ENCODE measurements at places on chromosomes 2 and 18.

- DNase-seq = no peak
Measured at GRCh38 chr18:37419315-37419714, 146.3 kb downstream of the CELF4 start.

- no peak for DNase-seq
Measured at GRCh38 chr2:151640087-151640486, 94.2 kb downstream of the NEB start.

DNA sequence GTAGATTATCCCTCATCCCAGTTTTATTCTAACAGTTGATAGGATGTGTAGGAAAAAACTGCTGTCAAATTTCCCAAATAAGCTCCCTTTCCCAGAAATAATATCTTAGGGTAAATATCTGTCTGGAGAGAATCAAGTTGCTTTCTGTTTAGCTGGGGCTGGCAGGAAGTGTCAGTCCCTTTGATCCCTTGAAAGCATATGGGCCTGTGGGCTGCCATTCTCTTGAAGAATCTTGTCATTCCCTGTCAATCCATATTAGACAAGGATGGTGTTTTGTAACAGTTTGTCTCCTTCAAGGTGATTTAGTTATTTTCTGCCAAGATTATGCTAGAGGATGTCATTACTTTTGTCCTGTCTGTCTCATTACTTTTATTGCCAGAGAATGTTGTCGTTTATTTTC lies 37.1 kb upstream of the UBE2E3 start:
- DNase-seq = no peak

DNA sequence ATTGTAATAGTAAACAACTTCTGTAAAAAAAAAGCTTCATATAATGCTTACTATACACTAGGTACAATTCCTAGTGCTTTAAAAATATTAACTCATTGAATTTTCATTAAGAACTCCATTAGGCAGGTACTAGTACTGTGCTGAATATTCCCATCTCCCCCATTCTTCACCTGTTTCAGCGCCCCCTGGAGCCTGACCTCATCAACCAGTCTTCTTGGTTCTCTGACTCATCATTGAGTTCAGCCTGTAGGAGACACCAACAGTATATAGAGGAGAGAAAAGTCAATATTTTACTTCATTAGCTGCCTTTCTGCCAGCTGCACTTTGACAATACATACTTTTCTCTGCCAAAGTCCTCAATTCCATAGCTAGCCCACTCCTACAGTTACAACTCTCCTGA lies 1009.9 kb upstream of the KLHL29 start:
- no peak for DNase-seq

DNA sequence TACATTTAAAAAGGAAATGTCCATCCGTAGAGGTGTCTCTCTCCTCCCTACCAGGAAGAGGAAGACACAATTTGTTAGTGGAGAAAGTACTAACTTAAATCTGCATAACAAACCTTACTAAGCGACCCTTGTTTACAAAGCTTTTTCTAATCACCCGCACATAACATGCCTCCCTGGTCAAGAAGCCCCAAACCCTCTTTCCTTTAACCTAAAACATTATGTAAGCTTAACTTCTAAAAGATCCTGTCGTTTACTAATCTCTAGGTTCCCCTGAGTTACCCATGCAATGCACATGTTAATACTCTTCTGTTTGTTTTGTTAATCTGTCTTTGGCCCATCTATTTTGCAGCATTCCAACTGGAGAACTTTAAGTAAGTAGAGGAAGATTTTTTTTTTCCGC lies 630.3 kb upstream of the NRXN1 start:
- no peak for DNase-seq

DNA sequence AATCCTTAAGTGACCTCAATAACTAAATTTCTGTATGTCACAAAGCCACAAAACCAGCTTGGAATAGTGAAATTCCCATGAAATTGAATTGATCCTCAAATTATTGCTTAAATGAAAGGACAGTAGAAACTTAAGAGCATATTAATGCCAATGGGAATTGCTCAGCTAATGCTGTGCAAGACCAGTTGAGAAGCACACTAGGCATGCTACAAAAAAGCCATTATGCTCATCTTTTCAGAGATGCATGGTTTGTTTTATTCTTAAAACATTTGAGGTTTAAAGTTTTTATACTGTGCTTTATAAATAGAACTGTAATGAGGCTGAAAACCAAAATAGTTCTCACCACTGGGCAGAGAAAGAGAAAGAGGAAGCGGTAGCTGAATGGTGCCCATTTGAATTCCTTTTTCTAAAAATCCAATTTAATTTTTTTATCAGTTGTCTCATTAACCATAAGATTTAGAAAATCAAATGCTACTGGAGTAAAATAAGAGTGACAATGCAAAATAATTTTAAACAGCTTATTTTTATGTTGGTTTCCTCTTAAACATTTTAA lies 98.6 kb downstream of the LNPK start:
- DNase-seq = no peak

- no peak for DNase-seq
Measured at GRCh38 chr2:179890666-179891065, 29.3 kb upstream of the ZNF385B start.

DNA sequence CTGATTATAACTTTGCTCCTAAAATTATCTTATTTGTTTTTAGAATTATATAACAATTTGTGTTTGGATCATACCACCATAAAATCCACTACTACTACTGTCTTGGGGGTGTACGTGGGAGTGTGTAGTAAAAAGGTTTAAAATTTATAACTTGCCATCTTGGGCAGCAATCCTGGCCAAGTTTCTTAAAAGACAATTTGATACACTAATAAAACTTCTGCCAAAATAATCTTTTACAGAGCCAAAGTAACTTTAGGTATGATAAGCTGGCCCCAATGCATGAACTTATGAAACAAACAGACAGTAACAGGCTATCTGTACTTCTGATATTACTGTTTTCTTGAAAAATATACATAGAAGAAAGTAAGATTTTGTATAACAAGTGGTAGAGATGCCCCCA lies 11.3 kb upstream of the UBE2E3 start:
- DNase-seq = no peak

DNA sequence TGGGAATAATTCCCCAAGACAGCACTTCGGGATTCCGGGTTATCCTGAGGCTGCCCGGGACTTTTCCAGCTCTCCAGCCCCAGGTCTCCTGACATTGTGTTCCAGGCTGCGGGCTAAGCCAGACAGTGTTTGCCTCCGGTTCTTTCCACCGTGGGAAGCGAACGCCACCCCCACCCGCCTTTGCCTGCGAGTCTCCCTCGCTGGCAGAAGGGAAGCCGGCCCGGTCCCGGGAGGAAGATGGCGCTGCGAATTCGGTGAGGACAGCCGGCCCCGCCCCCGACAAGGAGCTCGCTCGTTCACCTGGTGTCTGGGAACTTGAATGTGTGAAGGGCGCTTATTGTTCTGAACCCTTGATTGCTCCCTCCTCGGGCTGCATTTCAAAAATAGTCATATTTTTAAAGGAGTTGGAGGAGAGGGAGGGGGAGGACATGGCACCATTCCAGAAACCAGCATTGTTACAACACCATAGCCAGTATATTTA lies 2.9 kb downstream of the LRATD1 start:
- DNase-seq = no peak

DNA sequence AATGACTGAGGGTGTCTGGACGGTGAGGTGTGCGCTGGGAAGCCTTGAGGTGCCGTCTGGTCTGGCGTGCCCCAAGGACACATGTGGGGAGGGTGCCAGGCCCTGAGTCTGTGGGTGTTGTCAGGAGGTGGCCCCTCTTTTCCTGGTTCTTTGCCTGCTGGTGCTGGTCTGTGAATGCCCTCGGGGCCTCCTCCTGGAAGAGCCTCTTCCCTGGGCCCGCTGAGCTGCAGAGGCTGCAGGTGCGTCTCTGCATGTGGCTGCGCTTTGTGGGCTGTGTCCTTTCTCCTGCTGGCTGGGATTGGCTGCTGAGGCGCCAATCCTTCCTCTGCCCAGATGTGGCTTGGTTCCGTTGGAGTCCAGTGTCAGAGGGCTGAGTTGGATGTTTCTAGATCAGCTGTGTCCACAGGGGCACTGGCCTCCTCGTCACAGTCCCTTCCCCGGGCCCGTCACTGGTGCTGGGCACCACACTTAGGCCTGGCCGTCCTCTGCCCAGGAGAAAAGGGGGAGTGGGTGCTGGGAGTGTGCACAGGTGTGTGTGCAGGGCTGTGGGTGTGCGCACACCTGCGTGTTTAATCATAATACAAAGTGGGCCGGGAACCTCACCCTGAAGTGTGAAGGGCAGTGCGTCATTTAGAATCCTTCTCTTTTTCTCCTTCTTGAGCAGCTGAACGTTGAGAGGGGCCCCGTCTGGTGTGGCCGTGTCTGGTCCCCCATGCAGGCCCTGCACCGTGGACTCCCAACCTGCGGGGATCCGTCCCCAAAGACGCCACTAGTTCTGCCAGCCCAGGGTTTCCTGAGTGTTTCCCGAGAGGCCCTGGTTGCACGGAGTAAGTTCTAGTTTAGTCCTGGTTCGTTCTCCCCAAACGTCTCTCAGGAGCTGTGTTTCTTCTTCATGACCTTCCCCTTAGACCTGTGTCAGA lies 35.5 kb downstream of the RTP5 start:
- DNase-seq = no peak

GRCh38 chr2:201219328-201220096 lies 36.6 kb downstream of the CASP10 start:
- no peak for DNase-seq

DNA sequence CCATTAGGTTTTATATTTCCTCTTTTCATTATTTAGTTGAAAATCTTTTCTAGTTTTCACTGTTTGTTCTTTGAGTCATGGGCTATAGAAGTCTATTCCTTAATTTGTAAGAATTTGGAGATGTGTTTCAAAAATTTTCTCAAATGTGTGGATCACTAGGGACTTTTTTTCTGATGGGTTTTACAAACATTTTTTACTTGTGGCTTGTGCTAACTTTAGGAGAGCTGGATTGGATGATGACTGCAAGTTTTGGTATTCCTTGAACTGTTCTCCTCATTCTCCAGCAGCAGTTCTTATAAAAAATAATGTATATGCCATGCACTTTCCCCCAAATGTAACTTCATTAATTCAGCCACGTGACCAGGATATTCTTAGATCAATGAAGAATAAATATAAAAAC lies 94.7 kb upstream of the CWC22 start:
- no peak for DNase-seq

DNA sequence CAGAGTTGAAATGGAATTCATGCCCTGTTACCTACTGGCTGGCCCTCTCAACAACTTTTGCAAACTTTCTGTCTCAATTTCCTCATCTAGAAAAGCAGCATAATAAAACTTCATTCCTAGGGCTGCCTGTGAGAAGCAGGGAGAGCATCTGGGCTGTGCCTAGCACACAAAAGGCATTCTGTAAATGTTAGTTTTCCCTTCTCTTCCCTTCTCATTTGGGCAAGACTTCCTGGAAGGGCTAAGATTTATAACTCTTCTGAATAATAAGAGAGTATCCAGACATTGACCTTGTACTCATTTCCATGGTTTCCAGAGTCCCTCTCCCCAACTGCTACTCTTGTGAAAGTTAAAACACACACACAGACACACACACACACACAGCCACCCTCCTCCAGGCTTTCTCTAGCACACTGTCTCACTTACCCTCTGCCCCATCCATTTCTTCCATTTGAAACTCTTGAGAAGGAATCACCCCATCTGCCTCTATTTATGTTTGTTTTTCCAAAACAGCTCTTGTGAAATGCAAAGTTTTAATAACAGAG lies 302.1 kb downstream of the SMAD2 start:
- no peak for DNase-seq

DNA sequence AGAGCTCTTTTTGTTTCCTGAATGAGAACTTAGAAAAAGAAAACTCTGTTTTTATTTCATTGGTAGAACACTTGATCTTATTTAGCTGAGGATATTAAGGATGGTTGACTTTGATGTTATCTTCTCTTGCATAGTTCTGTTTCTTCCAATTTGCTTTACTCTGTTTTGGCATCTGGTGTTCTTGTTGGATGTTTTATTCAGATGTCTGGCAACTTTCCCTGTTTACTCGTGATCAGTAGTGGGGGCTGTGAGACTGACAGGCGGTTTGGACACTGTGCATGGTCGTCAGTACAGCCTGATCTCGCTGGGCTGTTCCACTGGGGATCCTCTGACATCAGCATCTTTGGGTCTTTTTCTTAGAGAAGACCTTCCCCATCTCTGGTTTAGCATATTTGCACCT lies 100.1 kb downstream of the TSN start:
- no peak for DNase-seq

- no peak for DNase-seq
Measured at GRCh38 chr2:224957540-224958461, 84.5 kb downstream of the DOCK10 start.

- DNase-seq = no peak
Measured at GRCh38 chr2:24825883-24826772, 32.9 kb downstream of the CENPO start.

DNA sequence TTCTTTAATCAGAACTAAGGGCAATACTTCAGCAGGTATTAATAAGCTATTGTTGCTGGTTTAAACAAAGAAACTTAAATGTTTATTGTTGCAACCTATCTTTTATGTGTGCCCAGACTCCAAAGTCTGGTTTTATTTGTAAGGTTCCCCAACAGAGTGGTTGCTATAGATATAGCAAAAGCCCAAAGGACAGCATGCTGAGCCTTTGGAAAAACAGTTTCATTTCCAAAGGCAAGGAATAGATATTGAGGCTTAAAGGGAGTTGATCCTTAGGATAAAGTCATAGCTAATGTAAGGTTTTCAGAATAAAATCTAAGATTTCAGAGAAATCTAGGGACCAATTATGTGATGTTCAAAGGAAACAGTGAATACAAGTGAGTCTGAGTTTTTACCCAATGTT lies 413.2 kb upstream of the SLC14A2 start:
- no peak for DNase-seq

DNA sequence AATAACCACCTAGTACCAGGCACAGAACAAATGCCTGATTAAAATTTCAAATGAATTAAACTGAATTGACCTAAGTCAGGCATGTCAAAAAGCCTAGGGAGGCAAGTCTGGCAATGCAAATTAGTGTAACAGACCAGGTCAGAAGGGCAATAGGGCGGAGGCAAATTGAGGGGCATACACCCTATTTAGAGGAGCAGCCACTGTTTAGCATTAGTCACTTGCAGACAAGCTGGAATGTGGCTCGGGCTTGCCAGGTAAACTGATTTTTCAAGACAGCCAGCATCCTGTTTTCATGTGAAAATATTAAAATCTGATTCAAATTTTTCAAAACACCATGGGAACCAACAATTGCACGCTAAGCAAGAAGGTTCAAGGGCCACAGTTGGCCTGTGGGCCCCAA lies 160.3 kb downstream of the EN1 start:
- no peak for DNase-seq

DNA sequence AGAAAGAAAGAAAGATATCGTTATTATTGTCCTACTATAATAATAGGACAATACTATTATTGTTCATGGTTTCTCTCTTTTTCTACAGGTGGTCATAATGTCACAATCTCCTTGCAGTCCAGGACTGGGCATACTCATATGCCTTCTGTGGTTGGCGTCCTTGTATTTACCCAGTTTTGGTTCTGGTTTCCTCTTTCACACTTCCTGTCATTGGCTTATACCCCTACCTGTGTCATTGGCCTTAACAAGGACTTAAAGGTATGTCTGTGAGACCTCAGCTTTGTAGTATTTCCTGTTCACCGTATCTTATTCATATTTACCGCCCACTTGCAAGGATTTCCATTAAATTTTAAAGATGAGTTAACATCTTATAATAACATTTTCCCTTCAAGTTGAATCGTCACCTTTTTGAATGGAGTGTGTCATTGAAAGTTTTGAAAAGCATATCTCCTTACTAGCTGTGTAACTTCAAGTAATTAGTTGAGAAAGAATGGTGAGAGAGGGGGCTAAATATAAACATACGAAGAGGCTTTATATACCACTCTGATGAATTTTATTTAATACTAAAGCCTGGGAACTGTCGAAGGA lies 36.5 kb upstream of the HTR2B start:
- no peak for DNase-seq

All from stimulated activated CD4-positive, alpha-beta T cell treated with anti-CD3 and anti-CD28 coated beads, Interleukin-1b, Interleukin-23, amount 100 ng/mL, for 1 hour (primary cell).